ENCODE measurements at places on chromosomes 7 and 10.

- no peak for DNase-seq
Observed at GRCh38 chr10:43061760-43062159, 15.1 kb upstream of the RET start.

DNA sequence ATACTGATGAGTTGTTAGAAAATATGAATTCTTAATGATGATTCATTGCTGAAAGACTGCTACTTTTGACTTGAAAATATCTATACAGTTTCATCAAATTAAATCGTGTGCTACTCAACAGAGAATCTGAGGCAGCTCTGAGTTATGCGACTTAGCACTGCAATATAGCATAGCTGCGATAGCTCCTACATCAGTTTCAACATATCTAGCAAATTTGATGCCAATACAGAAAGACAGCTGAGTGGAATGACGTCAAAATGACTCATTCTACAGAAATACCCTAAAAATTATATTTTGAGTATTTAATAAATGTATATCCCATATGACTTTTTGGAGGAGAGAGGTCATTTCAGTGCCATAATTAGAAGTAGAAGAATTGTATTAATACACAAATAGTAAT is 1.1 kb upstream of the TARP start:
- no peak for DNase-seq

GRCh38 chr10:29356931-29357330 is 68.1 kb downstream of the LYZL1 start:
- DNase-seq: no peak

DNA sequence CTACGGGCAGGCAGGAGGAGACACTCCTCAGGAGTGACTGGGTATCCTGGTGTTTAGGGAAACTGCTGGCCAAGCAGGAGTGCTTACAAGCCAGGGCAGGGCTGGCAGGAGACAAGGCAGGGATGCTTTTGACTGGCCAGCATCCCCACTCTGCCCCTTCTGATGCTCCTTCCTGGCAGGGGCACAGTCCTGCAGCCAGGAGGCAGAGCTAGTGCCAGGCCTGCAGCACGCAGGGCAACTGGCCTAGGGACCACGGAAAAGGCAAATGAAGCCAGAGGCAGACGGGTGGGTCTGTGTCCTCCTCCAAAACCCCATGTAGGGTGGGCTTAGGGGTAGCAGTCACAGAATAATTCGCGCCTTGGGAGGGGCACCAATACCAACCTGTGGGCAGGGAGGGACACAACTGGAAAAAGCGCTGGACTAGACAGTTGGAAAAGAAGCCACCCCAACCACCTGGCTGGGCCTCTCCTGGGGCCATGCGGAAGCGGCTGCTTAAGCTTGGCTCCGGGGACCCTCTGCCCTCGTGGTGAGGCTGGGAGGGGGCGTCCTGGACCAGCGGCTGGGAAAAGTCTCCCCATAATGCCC is 4.8 kb downstream of the IMPDH1 start:
- no peak for DNase-seq

DNA sequence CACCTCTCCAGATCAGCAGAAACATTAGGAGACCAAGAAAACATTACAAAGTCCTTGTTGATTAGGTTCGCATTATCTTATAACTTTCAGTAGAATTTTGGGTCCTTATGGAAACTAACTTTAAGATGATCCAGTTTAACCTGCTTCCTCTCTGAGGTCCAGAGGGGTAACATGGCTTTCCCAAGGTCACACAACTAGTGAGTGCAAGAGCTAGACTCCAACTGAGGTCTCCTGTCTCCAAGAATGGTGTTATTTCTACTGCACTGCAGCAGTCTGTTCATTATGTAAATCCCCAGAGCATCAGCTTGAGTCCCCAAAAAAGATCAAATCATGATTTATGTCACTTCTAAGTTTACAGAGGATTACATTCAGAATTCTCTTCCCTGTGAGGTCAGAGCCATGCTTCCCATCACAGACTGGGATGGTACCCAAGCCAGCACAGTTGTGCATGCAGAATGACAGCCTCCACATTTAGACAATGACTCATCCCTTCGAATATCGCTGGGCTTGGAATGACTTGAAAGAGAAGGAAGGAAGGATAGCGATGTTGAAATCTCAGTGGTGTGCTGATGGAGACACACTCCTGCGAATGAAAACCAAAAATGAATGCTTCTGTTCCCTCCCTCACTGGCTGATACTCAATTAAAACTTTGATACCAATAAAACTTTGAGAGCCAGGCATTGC is 163.1 kb upstream of the PLXNA4 start:
- peak; percentile 56 for DNase-seq

DNA sequence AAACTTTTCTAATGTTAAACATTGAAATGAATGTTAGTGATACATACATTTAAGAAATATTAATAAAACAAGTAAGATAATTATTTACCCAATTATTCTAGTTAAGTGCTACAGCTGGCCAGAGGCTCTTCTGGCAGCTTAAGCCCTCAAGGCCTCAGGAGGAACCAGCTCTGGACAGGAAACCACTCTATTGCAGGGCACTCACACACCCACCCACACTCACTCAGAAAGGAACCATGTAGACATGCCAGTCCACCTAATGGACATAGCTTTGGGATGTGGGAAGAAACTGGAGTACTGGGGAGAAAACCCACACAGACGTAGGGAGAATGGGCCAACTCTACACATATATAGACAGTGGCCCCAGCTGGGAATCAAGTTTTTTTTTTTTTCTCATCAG is 28.2 kb downstream of the UMAD1 start:
- no peak for DNase-seq

- DNase-seq: no peak
Observed at GRCh38 chr7:17557251-17557671, 258.8 kb downstream of the AHR start.

- DNase-seq: peak; percentile 67
Observed at GRCh38 chr10:6014241-6014761, 37.0 kb upstream of the IL15RA start.

DNA sequence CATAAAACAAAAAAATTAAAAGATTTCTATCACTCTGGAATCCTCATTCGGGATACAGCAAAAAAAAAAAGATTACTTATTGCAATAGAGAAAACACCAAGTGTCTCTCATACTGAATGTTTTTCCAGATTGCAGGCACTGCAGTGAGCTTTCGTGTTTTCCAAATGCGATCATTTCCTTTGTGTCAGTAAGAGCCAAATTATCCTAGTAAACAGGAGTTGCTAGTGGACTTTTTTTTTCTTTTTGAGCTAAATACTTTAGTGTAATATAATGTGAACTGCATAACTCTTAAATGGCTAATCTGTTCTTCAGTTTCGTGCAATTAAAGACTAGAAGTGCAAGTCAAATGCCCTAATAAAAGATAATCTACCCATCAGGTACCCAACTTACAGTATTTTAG is 44.4 kb upstream of the TOMM7 start:
- no peak for DNase-seq

DNA sequence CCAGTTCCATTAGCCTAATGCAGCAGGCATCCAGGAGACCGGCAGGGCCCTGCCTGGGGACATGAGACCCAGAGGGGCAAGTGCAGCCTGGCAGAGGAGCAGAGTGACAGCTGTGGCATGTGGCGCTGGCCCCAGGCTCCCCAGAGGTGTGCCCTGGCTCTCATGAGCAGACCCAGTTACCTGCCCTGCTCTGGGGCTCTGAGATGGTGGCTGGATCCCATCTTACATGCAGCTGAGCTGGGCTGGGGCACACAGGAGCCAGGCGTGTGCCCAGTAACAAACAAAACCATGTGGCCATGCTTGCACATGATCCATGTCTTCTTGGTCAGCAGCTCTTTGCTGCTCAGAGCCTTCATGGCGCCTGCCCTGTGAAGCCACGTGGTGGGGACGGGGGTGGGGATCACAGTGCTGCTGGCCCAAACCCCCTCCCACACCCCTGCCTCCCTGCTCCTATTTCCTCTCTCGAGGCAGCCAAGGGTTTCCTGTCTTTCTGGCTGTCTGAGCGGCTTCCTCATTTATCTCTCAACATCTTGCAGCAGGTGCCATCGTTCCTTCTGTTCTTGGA is 40.3 kb upstream of the GTF2I start:
- peak; percentile 42 for DNase-seq

- no peak for DNase-seq
Observed at GRCh38 chr10:124691421-124692099, 52.6 kb downstream of the FAM53B start.

DNA sequence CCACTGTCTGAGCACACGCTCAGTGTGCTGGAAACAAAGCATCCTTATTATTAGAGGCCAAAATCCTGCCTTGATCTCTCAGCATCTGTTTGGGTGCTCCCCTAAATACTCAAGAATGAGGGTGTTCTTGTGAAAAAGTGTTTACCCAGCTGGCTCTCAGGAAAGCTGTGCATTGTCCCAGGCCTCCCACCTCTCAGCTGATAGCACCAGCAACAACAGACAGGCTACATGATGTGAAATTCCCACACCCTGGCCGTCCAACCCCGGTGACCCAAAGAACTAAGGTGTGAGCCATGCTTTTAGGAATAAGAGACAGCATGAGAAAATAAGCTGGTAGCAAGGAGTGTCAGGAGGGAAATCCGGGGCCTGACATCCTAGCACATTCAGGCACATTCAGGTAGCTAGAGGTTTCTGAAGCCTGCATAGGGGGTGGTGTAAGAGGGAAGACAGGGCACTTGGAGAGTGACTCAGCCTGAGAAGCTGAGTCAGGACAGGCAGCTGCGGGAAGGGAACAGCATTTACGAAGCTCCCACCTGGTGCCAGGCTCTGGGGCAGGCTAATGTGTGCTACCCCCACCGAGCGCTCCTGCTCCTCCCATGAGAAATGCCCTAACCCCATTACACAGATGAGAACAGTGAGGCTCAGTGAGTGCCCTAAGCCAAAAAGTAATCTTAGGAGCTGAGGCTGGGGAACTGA is 205.6 kb downstream of the GRID1 start:
- no peak for DNase-seq

DNA sequence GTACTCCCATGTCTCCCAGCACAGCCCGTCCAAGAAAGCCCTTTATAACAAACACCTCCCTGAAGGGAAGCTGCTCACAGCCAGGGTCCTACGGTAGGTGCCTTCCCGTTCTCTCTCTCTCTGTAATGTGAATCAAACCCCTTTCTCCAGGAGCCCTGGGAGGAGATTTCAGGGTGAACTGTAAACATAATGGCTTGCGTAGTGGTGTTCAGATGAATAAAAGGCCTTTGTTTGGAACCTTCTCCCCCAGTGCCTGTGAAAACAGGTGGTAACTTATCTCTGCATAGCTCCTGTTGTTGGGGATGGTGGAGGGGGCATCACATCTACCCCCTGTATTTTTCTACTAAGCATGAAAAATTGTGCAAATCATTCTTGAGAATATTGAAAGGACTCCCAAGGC is 12.4 kb downstream of the CALHM2 start:
- DNase-seq: no peak

GRCh38 chr10:29501692-29502091 is 133.1 kb downstream of the SVIL start:
- no peak for DNase-seq

GRCh38 chr7:158512869-158513268 is 74.8 kb downstream of the PTPRN2 start:
- no peak for DNase-seq

All from pons (tissue), 1 donor.